ENCODE measurements at places on chromosomes 3 and 15.
A peak's percentile ranks its signal among the peaks of the same experiment; 100 is the strongest.

DNA sequence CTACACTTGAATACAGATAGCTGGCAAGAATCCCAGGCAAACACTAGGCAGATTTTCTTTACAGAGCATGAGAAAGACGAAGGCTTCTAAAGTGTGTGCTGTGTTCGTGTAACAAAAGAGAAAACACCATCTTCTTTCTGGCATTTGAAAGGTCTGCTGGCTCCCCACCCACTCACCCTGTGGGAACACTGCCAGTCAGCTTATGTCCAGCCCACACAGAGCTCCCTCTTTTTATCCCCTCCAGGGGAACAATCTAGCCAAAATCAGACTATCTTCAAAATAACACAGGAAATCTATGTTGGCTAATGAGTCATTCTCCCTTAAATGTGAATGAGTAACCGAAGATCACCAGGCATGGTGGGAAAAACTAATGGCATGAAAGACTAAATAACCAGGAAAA, 45.6 kb upstream of the PAQR5 start:
- peak; percentile 81 for DNase-seq

GRCh38 chr3:46412786-46413298, 5.8 kb downstream of the CCRL2 start:
- no peak for DNase-seq

DNA sequence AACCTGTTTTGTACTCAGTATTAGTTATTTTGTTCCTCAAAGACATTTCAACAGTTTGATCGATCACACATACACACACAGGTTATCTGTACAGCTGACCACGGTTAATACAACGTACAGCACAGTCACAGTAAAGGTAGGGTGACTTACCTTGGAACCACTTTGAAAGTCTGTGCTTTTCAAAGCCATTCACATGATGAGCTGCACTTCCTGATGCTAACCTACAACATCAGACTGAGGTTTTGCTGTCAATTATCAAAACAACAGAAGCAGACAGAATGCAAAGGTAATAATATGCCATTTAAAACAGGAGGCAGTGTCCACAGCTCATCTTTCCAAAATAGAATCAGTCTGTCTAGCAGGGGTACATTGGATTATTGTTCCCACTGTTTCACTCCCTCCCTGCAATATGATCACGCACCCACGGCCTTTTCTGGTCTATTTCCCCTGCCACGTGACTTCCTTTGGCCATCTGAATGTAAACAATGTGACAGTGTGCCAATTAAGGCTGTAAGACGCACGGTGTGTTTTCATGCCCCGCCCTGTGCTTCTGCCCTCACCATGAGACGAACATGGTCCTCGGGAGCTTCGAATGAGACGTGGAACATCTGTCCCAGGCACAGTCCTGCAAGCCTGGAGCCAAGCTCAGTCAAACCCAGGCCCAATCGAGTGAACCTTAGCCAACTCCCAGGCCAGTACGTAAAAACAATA, 102.4 kb downstream of the FMN1 start:
- DNase-seq, result no peak

- peak; percentile 69 for DNase-seq
Measured at GRCh38 chr3:42129014-42129953, 38.1 kb downstream of the TRAK1 start.

DNA sequence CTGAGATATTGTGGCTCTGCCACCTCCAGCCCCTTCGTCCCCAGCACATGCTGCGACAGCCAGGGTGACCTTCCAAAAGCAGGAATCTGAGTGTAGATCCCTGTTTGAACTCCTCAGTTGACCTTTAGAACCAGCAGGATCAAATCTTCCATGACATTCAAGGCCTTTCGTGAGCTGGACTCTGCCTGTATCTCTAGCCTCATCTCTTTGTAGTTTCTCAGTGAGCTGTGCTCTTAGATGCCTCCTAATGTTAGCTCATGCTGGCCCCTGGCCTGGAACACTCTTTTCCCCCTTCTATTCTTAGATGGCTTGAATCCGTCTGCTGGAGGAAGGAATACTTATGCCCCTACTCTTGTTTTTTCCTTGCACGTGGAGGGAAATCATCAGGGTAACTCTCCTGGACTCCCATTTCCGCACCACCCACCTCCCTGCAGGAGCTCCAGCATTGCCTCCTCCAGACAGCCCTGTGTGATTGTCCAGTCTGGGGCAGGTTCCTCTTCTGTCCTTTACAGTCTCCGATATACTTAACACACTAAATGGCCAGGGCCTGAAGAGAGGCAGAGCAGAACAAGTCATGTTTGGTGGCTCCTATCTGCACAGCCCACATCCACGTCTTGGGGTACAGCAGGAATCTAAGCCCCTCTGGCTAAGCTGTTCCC, 26.7 kb upstream of the CHRNB4 start:
- DNase-seq, result no peak

- DNase-seq, result no peak
Measured at GRCh38 chr3:184237807-184238206, 8.4 kb downstream of the VWA5B2 start.

DNA sequence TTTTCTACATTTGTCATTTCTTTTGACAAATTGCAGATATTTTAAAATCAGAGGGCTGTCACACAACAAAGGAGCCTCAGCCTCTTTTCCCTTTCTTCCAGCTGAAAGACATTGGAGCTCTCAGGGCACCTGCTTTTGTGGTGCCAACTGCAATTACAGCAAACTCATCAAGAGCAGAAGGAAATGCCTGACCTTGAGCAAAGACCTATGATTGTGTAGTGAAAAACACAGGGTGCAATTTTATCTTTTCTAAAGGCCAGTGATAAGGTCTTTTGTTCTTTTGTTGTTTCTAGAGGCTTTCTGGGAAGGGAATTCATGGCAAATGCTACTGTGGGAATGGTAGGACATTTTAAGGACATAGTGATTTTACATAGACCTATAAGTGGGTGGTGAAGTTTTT, 214.3 kb downstream of the OXSM start:
- no peak for DNase-seq

Measured in RWPE1 (cell line).